ENCODE measurements at places on chromosomes 16 and 17.

- DNase-seq: no peak
Measured at GRCh38 chr16:80725566-80726162, 78.7 kb downstream of the CDYL2 start.

DNA sequence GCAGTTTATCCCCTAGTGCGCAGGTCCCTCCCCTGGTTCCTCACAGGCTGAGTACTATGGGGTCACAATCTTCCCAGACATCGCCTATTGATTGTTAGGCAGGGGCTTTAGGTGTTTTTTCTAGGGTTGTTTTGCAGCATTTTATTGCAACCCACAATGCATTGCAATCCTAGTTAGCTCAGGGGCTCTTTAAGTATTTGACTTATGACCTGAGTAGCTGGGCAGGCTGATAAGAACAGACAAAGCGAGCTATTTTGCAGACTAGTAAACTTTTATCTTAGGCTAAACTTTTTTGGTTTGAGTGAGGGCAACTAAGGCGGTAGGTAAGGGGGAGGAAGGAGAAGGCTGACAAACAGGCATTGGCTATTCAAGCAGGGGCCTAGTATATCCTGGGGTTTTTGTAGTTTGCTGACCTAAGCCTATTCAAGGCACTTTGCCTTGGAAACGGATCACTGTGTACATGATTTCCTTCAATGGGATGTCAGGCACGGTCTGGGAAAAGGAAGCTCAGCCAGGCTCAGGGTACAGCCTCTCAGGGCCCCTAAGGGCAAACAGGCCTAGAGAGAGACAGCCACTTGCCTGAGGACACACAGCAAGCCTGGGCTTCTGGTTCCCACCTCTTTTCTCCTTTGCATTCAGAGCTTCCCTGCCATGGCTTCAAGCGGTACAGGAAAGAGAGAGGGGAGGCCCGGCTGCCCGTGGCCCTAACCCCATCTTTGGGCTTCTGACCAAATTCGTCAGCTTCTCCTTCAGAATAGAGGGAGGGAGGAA lies 6.4 kb downstream of the DRC7 start:
- DNase-seq: no peak

DNA sequence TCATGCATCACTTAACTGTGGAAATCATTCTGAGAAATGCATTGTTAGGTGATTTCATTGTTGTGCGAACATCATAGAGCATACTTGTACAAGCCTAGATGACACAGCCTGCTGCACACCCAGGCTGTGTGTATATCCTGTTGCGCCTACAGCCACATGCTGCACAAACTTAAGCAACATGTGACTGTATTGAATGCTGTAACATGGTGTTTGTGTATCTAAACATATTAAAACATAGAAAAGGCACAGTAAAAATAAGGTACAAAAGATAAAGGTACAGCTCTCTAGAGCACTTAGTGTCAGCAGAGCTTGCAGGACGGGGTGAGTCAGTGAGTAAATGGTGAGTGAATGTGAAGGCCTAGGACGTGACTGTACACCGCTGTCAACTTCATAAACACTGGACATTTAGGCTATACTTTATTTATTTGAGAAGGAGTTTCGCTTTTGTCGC lies 11.9 kb downstream of the FOXK2 start:
- no peak for DNase-seq

- DNase-seq: no peak
Measured at GRCh38 chr17:57536789-57537523, 208.1 kb downstream of the CCDC182 start.

DNA sequence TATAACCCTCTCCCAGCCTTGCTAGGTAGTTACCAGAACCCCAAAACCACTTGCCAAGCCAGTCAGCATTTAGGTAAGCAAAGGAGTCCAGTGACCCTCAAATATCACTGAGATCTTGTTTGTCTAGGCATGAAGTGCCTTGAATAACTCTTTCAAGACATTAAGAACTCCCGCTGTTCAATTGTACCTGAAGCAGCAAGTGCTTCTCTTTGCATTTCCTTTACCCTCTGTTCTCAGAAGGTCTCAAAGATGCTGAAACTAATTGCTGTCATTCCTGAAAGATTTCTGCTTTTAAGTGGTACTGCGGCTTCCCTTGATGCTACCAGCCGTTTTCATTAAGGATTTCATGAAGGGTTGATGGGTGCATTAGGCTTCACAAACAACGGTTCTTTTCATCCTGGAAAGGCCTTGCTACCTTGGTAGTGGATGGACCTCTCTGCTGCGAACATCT lies 142.7 kb downstream of the PITPNC1 start:
- no peak for DNase-seq

DNA sequence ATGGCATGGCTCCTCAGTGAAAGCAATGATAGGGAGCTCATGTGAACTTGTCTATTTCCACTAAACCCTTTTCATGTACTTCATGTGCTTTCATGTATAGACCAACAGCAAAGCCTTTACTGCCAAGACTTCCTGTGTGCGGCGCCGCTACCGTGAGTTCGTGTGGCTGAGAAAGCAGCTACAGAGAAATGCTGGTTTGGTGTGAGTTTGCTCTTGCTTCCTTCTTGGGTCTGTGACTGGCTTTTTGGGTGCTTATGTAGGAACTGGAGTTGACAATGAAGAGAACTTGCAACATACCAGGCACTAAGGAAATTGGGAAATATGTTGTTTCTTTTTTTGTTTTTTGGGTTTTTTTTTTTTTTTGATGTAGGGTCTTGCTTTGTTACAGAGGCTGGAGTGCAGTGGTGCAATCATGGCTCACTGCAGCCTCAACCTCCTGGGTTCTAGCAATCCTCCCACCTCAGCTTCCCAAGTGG lies 5.7 kb downstream of the SNX11 start:
- no peak for DNase-seq

DNA sequence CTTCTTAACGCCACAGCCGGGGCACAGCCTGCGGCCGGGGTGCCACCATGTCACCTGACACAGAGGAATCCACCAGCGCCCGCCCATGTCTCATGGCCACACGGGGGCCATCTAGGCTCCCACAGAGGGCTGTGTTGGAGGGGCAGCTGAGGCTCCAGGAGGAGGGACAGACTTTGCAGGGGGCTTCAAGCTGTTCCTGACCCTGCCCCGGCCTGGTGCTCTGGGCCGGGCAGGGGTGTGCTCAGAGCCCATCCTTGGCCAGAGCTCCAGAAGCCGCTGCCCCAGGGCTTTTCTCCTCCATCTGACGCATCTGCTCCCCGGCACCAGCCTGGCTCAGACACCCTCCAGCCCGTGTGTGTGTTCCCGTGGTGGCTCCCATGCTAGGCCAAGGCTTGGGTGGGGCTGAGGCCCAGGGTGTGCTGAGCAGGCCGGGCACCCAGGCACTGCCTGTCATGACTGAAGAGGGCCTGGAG lies 7.8 kb upstream of the SLC38A10 start:
- peak; percentile 54 for DNase-seq

GRCh38 chr16:21638573-21638975 lies 13.8 kb downstream of the IGSF6 start:
- DNase-seq: peak; percentile 88

DNA sequence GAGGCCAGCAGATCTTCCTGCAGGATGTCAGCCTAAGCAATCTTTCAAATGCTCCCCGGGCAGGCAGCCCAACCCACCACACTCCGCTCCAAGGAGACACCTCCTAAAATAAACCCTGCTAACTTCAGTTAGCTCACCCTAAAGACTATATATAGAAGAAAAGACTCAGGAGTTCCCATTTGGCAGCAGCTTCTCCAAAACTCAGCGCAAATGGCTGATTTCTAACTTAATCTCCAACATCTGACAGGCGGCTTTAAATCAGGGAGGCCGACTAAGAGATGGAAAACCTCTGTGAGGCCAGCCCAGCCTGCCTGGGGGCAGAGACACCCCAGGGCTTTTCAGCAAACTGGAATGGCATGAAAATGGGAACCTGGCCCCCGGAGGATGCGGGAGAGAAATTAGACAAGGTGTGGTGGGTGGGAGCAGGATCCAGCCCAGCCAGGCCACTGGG lies 91.6 kb downstream of the XYLT1 start:
- no peak for DNase-seq

GRCh38 chr17:7841396-7841914 lies 7.4 kb downstream of the KDM6B start:
- DNase-seq: no peak

- no peak for DNase-seq
Measured at GRCh38 chr16:74926805-74927204, 58.1 kb downstream of the WDR59 start.

DNA sequence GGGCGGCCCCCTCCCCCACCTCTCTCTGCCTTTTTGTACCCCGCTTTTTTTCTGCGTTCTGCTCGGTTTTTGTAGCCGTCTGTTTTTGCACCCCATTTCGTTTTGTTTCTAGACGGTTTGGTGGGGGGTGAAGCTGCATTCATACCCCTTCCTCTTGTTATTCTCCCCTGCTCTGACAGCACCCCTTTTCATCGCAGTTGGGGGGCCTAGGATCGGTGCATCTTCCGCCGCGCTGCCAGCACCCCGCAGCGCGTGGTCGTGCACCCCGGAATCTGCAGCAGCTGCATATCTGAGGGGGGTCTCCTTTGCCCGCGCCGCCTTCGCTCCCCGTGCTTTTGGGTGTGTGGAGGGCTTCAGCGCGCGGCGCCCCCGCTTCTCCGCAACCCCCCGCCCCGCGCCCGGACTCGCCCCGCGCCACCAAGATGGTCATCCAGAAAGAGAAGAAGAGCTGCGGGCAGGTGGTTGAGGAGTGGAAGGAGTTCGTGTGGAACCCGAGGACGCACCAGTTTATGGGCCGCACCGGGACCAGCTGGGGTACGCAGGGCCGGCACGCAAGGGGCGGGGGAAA lies 455 bp downstream of the ATP1B2 start:
- no peak for DNase-seq

DNA sequence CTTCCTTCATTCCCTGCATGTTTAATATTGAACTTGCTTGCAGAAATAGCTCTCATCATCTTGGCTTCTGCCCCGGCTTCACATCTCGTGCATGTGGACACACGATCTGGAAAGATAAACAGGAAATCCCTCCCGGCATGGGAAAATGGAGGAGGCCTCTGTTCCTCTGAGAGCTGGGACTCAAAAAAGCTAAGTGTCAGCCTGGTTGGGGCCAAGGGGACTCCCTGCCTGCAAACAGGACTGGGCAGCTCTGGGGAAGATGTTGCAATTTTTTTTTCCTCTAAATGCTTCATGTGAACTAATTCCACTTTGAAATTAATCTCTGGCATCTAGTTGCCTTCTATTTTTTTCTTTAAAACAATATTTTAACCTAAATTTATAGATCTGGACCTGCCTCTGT lies 24.8 kb downstream of the ITPRIPL2 start:
- peak; percentile 82 for DNase-seq

DNA sequence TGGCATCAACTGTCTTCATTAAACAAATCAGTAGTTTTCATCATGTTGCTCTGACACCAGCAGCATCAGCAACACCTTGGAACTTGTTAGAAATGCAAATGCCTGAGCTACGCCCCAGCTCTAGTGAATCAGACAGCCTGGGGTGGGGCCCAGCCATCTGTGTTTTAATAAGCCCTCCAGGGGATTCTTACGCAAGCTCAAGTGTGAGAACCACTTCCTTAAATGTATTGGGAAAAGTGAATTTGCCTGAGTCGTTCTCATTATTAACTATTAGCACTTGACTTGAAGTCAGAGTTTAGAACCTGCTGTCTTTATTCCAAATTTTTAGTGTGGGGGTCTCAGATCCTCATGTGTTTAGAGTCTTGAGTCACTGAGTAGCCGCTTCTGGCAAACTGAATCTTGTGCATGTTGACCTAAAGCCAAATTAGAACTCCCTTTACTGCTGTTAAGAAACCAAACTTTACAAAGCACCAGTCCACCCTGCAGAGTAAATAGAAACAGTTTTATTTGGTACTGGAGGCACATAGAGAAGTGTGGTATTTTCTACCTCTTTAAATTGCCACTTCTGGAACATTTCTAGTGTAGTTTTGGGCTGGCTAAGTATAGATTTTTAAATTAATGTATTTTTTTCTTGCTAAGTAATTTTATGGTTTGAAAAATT lies 137.4 kb upstream of the COX10 start:
- no peak for DNase-seq

DNA sequence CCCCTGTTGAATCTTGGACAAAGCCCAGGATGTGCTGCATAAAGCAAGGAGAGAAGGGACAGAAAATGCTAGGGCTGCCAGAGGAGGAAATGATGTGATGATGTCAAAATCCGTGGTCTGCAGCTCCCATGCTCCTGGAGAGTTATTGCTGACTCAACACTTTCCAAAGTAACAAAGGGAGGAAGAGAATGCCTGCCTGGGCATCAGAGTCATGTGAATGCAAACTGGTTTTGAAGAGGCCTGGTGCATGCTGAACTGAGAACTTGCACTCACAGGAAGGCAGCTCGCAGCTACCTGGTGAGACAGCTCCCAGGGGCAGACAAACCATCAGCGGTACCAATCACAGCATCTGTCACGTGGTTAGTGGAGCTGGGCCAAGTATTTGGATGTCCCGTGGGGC lies 2.8 kb downstream of the MARVELD3 start:
- peak; percentile 54 for DNase-seq

DNA sequence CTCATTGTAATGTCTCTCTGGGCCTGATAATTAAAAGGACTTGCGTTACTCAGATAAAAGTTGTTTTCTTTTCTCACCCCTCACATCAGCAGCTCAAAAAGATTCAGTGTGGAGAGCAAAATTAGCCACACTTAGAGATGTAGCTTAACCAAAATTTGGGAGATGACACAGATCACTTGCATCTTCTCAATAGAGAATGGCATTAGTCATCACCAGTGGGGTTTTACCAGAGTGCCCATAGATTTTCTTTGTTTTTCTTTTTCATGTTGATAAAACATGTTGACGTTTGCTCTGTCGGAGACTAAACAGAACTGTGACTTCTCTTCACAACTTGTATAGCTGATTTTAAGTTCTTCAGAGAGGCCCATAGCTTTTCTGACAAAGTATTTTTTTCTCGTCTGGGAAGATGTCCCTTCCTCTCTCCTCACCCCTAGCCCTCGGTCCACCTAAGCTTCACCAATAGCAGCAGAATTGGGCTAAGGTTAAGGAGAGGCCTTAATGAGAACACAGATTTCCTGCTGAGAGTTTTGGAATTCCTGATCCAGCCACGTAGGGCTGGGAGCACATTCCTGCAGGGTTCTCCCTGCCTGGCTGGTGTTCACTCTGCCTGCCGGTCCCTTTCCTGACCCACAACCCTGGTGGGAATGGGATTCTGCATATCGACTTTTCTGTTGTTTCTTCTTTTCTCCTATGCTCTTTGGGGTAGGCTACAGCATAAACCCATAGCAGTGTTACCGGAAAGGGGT lies 92.6 kb downstream of the CACNG3 start:
- DNase-seq: no peak
